ENCODE measurements at places on chromosomes 12 and 14.
A peak's percentile ranks its signal among the peaks of the same experiment; 100 is the strongest.

- no peak for DNase-seq
These were observed 14.7 kb downstream of the BTBD7 start for GRCh38 chr14:93317875-93318807.

DNA sequence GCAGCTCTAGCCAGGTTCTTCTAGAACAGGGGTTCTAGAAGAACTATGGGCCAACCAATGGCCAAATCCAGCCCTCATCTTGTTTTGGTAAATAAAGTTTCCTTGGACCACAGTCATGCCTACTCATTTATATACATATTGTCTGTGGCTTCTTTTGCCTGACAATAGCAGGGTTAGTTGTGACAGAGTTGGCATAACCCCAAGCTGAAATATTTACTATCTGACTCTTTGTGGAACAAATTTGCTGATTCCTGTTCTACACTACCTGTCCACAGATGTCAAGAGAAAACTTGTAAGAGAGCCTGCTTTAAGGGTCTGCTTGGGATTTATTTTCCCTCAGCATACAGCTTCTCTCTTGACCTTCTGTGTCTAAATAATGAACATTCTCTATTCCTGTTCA lies 289.0 kb downstream of the KSR2 start:
- no peak for DNase-seq

GRCh38 chr12:104670439-104671408 lies 214.0 kb downstream of the CHST11 start:
- DNase-seq = no peak

DNA sequence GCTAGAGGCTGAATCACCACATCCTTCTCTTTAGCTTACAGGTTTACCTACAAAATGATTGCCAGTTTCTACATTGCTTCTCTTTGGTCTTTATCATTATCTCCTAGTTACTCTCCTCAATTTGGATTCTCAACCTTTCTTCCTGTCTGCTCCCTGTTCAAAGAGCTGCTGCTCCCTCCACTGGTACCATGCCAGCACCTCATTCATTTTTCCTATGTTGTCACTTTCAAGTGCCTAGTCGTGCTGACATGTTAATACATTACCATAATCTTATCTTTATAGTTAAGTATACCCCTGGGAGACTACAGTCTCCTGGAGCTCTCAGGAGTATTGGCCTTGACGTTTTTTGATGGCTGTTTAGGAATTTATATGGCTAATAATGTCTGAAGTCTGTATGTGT lies 14.2 kb downstream of the FRS2 start:
- DNase-seq = no peak

GRCh38 chr14:54512393-54512792 lies 2.7 kb downstream of the CGRRF1 start:
- DNase-seq = no peak

DNA sequence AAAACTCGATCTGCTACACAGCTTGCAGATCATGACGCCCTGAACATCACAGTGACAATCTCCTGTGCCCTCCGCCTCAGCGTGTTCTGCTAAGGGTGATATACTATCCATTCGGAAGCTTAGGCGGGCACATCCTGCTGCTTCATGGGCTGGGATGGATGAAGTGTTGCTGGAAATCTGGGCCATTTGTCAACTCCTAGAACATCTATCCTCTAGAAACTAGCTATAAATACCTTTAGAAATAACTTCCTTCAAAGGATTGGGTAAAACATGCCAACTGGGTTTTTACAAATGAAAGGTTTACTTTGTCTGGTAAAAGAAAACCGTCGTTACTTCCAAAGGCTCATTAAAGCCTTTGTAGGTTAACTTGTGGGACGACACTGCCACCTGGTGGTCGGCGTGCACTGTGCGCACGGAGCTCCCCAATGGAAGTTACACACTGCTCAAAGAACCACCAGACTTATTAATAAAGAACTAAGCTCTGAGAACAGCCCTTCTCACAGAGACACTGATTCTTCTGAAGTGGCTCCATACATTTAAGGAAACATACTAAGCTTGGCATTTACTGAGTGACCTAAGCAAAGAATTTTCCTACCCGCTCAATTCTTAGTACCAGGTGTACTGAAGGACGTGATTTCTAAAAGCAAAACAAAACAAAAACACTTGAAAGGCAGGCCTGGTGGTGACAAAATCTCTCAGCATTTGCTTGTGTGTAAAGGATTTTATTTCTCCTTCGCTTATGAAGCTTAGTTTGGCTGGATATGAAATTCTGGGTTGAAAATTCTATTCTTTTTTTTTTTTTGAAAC lies 21.6 kb upstream of the CACNA2D4 start:
- DNase-seq = peak; percentile 88

DNA sequence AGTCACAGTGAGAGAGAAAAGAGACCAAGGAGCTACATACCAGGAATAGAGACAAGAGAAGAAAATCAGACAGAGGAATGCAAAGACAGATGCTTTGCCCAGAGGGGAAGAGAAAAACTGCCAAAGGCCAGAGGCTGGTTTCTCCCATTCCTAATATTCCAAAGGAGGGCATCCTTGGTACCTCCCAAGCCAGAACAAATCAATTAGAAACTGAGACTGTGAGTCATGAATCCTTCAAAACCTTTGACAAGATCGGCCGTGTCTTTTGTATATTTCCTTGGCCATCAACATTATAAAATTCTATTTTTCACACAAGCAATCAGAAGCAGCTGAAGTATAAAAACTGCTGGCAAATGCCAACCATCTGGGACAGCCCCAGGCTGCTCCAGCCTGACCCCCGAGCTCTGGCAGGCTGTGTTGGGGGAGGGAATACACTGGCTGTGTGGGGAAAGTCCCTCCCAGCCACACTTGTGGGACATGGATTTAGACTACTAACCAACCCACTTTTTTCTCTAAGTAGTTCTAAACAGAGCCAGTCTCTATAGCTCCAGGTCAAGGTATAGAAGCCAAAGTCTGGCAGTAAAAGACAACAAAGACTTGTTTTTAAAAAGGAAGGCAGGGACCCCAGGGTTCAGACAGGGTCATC lies 13.7 kb downstream of the POMT2 start:
- DNase-seq = peak; percentile 82

DNA sequence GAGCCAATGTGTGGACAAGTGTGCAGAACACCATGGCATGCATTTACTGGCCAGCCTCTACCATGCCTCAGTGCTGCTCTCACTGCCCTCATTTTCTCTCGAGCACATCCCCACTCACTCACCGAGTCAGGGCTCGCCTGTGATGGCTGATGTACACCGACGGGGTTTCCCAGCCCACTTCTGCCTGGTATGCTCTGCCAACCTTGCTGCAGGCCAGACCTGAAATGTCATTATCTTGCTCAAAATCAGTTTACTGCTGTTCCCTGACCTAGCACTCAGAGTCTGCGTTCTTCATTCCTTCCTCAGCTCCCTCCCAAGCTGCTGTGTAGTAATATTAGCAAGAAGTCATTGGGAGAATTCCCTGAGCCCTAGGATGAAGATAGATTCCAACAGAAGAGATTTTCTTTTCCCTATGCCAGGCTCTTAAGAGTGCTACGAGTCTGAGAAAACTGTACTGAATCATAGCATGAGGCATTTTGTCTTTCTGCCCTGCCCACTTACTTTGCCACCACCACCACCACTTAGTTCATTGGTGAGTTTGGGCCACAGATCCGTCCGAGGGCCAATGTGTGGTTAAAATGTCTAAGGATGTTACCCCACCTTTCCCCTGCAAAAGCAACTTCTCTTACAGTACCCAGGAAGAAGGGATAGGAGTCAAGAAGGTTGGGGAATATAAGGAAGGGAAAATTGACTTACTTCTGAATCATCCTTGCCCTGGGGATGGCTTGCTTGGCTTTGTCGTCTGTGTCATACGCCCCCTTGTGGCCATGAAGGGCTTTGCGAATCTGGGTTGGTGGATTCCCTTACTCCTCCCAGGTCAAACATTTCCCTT lies 51.0 kb downstream of the BMAL2 start:
- peak; percentile 39 for DNase-seq

DNA sequence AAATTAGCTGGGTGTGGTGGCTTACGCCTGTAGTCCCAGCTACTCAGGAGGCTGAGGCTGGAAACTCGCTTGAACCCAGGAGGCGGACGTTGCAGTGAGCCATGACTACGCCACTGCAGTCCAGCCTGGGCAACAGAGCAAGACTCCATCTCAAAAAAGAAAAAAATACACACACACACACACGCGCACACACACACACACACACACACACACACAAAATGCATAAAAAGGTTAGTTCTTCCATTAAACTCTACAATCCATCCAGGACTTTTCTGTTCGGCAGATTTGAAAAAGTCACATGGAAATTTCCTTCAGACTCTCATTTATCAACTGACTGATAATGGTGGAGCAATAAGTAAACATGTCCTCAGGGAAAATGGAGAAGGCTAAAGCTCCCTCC lies 9.2 kb upstream of the VPS33A start:
- DNase-seq = no peak
